IMR-90 (cell line): ENCODE measurements at places on chromosomes 3 and 15. TPM values are rescaled to one million over a fixed set of nuclear protein-coding genes. Genes with fewer than 3 reads are reported as not detected.

DNA sequence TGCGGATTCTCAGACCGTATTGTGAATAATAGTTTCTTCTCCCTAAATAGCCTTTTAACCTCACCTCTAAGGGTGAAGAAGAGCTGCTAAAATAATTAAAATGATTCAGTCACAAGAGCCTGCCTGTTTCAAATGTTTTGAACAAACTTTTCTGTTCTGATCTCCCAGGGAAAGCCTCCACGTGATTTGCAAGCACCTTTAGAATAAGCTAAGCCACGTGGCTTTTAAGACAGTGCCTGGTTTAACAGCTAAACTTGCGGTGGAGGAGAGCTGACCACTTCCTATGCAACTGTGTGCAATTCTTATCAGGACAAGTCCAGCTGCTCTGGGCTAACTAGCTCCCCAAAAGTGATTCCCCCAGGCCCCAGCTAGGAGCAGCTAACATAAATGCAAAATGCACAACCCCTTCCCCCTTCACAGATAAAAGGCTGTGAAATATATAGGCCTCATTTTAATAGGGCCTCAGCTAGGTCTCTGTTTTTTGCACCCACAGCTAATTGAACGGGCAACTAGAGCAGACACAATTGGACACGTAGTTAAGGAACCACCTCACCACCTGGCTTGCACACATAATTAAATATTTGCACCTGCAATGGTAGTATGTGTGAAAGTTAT is 401.2 kb upstream of the NR2F2 start:
- DNase-seq: peak; percentile 38

GRCh38 chr15:97893967-97894366 is 66.5 kb upstream of the ARRDC4 start:
- no peak for DNase-seq

B3GALNT1 gene
- total RNA-seq: 8.2 and 8.6 TPM in 2 replicates

GABRR3 gene
- not detected in 2 replicates for total RNA-seq

PRC1 gene
- 148 and 208 TPM in 2 replicates for total RNA-seq

- no peak for DNase-seq
Measured at GRCh38 chr3:119774444-119774843, 7.5 kb upstream of the NR1I2 start.

GRCh38 chr3:189305412-189305811 is 133.6 kb downstream of the TPRG1 start:
- DNase-seq: no peak

GRCh38 chr15:96330064-96330449 is 443 bp upstream of the NR2F2 start:
- peak; percentile 89 for DNase-seq

DNA sequence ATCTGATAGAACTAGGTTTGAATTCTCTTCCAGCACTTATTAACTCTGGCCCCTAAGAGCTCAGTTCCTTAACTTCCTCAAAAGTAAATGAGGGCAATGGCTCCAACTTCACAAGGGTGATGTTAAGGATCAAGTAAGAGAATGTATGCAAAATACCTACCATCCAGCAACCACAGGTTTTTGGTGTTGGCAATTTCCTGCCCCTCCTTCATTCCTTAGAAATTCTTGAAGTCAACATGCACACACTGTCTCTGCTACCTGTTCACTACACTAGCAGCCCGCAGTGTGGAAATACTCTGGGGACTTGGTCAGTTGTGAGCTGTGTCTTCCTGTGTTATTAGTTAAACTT is 5.0 kb downstream of the ZBED2 start:
- DNase-seq: no peak

DNA sequence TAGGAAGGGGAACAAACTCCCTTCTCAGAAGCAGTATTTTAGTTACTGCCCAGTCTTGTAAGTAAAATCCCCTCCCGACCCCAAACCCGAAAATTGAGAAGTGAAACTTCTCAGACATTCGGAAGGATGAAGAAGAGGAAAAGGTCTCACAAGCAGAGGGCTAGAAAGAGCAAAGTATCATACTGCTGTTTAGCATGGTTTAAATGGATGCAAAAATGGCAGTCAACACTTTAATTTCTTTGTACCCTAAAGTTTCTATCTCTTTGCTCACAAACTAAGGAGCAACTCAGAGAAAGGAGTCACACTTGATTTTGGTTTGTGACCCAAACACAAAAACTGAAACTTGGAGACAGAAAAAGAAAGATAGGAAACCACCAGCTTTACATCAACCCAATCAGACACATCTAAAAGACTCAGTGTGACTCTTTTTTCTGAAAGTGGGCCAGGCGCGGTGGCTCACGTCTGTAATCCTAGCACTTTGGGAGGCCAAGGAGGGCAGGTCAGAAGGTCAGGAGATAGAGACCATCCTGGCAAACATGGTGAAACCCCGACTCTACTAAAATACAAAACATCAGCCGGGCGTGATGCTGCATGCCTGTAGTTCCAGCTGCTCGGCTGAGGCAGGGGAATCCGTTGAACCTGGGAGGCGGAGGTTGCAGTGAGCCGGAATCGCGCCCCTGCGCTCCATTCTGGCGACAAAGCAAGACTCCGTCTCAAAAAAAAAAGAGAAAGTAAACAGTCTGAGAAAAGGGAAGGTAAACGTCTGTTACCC is 63.2 kb upstream of the ATP11B start:
- DNase-seq: no peak

- no peak for DNase-seq
Measured at GRCh38 chr3:32859604-32860237, 41.9 kb downstream of the TRIM71 start.

DNA sequence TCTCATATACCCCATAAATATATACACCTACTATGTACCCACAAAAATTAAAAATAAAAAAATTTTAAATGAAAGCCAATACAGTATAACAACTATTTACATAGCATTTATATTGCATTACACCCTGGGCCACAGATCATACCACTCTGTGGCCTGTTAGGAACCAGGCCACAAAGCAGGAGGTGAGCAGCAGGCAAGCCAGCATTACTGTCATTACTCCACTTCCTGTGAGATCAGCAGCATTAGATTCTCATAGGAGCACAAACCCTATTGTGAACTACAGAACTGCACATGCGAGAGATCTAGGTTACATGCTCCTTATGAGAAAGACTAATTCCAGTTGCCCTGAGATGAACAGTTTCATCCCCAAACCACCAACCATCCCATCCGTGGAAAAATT is 17.4 kb downstream of the FILIP1L start:
- DNase-seq: no peak

DNA sequence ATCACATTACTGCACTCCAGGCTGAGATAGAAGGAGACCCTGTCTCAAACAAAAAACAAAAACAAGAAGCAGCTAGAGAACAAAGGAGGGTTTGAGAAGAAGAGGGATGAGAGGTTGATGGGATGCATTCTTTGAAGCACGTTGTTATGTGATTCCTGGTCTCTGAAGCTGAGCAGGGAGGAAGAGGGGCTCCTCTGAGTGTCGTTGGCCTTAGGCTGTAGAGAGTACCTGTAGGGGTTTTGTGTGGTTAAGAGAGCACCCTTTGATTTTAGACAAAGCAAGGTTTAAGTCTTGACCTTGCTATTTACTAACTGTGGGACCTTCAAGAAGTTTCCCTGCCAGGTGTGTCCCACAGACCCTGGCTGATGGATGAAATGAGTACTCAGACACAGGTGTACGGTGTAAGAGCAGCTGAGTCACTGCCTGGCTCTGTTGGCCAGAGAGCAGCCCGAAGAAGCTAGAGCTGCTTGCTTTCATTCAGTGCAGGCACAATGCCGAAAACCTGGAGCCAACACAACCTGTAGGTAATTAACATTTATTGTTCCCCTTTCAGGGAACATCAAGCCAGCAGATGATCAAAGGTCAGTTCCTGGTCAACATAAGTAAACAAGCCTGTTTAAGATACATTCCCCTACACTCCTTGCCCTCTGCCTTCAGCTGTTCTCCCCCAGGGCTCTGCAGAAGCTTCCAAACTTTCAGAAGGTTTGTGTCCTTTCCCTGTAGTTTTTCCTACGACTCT is 67.2 kb downstream of the LRRK1 start:
- no peak for DNase-seq

GRCh38 chr15:82613747-82614146 is 33.4 kb downstream of the CPEB1 start:
- no peak for DNase-seq

IQCB1 gene
- total RNA-seq: 18.3 and 26.4 TPM in 2 replicates

- peak; percentile 31 for DNase-seq
Measured at GRCh38 chr15:35107122-35107521, 22.0 kb upstream of the NANOGP8 start.

GRCh38 chr15:92869263-92869940 is 30.7 kb upstream of the CHD2 start:
- peak; percentile 31 for DNase-seq

DNA sequence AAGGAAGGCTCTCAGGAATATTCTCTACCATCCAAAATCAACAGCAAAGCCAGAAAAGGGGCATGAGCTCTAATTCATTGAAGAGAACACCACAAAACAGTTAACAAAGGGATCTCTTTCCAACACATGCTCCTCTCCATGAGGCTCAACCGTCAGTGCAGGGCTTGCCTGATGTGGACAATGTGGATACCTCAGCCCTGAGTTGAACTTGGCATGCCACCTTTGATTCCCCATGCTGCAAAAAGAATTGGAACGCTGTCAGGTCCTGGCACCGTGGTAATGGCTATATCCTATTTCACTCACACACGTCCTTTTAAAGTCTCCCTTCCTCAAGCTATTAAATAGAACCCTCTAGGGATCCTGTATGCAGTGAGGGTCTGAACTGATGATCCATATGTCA is 30.7 kb upstream of the IP6K2 start:
- no peak for DNase-seq
